COLO829 (cell line): ENCODE measurements at places on chromosomes 6 and 20.
A peak's percentile ranks its signal among the peaks of the same experiment; 100 is the strongest.

DNA sequence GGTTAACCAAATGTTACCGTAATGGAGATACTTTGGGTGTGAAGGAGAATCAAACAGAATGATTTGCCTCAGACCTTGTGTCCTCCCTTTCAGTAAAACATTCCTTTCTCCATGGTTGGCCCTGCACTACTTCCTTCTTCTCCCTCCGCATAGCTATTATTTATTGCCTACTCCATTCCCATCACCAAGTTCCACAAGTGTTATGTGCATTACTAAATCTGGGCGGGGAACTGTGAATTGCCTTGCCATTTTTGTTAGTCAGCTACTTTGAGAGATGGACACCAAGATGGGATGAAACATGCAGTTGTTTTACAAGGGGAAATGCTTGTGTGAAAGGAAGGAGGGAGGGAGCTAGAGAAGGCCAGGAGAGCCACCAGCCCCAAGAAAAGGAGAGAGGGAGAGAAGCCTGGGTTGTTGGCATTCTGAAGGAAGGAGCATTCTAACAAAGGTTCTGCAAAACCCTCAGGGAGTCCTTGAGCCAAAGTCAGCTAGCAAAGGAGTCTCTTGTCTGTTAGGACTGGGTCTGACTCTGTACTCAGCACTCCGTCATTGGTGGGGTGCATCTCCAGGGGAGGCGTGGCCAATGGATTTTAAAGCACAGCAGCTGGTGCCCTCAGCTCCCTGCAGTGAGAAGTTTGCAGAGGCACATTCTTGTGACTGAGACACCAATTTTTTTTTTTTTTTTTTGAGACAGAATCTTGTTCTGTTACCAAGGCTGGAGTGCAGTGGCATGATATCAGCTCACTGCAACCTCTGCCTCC lies 83.6 kb upstream of the CHD6 start:
- DNase-seq: no peak

GRCh38 chr6:31041372-31041974 lies 31.2 kb downstream of the MUC22 start:
- DNase-seq: no peak

GRCh38 chr6:81962198-81962597 lies 209.7 kb upstream of the TENT5A start:
- DNase-seq: no peak

- DNase-seq: no peak
Measured at GRCh38 chr20:49161428-49162152, 26.5 kb downstream of the STAU1 start.

DNA sequence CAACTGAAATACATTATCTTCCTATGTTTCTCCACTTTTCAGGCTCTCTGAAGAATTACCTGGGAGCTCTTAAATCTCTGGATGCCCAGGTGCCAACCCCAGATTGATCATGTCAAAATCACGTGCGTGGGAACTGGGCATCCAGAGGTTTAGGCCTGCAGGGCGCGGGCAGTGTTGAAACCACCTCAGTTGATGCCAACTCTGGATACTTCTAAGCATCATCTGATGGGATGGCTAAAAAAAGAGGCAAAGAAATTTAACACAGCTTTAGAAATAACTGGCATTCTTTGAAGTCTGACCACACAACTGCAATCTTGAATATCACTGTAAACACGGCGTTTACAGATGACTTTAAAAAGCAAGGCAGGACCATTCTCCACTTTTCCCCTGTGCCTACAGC lies 41.9 kb downstream of the PTGIS start:
- DNase-seq: no peak

DNA sequence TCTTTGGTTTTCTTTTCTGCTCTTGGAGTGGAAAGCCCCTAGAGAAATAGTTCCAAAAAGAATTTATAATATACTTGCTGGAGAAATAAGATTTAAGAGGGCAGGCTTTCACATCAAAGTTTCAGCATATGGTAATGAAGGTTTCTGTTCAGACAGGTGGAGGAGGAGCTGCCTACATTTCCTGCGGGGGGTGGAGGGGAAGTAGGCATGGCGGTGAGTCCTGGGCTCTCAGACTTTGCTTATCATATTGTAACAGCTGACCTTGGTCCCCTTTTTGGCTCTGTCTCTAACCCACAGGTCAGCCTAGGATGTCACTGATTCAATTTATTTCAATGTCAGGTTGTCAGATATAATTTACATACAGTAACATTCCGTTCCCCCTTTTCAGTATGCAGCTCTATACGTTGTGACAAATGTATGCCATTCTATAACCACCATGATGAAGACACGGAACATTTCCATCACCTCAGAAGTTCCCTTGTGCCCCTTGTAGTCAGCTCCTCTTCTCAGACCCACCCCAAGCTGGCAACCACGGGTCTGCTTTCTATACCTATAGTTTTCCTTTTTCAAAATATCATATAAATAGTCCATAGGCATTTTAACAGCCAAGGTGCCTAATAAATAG lies 77.6 kb upstream of the GGTLC1 start:
- no peak for DNase-seq

DNA sequence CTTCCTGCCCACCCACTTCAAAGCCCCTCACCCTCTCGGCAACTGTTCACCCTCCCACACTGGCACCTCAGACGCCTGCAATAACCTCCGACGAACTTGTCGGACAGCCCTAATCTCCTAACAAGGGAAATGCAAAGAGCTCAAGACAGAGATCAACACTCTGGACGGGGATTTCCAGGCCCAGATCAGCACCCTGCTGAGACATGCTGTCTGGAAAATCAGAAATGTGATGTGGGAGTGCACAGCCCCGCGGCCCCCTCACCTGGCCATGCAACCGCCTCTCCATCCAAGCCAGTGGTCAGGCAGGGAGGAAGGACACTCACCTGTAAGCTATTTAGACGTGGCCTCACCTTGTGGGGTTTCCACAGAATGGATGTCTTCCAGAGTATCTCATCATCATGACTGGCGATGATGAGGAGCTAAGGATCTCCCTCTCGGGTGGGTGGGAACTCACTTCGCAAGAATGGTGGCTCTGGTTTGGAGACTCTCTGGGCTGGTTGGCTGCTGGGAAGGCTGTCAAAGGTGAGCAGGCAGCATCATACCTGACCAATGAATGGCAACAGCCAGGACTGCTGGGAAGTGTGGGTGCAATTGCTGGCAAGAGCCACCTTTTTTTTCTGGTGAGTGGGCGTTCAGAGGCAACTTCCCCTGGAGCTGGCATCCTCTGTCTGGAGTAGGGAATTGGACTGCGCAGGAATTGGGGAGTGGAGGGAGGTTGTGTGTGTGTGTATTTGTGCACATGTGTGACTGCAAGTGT lies 28.1 kb upstream of the ADTRP start:
- no peak for DNase-seq

- DNase-seq: peak; percentile 61
Measured at GRCh38 chr6:32796848-32797776, 19.7 kb downstream of the HLA-DOB start.

DNA sequence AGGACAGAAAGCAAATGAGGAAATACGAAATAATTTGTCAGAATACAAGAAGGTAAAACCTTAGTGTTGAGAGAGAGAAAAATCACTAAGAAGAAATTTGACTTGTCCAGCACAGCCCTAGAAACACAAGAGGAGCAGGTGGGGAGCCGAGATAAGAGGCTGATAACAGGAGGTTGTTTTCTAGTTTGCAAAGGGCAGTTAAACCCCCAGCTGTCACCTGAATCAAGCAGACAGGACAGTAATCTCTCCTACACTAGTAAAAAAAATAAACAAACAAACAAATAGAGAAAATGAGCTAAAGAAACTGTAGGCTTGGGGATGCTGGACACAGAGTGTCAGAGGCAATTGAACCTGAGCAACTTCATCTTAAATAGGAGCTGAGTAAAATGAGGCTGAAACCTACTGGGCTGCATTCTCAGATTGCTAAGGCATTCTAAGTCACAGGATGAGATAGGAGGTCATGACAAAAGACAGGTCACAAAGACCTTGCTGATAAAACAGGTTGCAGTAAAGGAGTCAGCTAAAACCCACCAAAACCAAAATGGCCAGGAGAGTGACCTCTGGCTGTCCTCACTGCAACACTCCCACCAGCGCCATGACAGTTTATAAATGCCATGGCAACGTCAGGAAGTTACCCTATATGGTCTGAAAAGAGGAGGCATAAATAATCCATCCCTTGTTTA lies 40.4 kb downstream of the FAM184A start:
- no peak for DNase-seq

- no peak for DNase-seq
Measured at GRCh38 chr6:87682310-87682709, 19.7 kb downstream of the AKIRIN2 start.

DNA sequence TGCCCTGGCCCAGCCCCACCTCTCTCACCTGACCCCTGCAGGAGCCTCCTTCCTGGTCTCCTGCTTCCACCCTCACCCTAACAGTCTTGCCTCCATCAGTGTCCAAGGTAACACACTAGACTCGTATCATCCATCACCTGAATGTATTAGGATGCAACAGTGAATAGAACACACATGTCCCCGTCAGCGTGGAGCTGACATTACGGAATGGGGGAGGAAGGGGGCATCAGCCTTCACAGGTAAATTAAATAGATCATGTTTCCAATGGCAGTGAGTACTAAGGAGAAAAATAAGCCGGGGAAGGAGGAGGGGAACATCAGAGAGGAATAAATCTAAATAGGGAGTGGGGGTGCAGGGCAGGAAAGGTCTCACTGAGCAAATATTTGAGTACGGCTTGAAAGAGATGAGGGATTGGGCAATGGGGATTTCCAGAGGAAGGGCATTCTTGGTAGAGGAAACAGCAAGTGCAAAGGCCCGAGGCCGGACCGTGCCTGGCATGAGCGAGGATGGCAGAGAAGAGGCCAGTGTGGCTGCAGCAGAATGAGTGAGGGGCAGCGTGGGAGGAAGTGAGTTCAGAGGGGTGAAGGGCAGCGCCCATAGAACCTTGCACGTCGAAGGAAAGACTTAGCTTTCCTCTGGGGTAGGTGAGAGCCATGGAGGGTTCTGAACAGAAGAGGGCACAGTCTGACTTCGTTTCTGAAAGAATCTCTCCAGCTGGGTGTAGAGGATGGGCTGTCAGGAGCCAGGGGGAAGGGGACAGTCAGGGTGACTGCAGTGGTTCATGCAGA lies 110.1 kb upstream of the PTPN1 start:
- no peak for DNase-seq

- no peak for DNase-seq
Measured at GRCh38 chr6:41818271-41819054, 31.0 kb downstream of the TOMM6 start.

DNA sequence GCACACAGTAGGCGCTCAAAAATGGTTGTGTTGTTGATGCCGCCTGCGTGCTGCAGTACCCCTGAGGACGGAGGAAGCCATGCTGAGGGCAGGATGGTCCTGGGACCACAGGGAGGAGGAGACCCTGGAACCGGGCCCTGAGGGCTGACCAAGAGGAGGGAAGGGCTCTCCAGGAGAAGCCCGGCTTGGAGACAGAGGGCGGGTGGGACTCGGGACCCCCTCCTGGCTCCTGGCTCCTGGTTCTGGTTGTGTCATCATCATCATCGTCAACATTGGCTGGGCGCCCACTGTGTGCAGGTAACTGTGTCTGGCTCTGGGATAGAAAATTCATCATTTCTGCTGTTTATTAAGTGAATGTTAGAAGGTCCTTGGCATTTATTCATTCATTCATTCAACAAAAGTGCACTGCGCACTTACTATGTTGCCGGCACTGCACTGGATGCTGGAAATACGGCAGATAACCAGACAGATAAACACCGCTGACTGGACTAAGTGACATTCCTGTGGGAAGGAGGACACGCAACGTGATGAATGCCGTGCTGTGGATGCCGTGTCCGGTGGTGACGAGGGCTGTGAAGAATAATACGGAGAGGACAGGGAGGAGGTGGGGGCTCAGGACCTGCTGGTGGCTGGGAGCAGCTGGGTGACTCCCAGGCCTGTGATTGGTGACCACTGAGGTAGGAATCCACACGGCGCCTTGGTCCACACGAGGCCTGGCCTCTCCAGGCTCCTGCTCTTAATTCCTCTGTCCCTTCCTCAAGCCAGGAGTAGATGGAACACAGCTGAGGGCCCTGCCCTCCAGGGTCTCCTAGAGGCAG lies 35.3 kb downstream of the SPDEF start:
- no peak for DNase-seq

- no peak for DNase-seq
Measured at GRCh38 chr6:55979526-55979925, 104.1 kb upstream of the BMP5 start.

- peak; percentile 64 for DNase-seq
Measured at GRCh38 chr6:23980965-23981364, 145.1 kb upstream of the NRSN1 start.

DNA sequence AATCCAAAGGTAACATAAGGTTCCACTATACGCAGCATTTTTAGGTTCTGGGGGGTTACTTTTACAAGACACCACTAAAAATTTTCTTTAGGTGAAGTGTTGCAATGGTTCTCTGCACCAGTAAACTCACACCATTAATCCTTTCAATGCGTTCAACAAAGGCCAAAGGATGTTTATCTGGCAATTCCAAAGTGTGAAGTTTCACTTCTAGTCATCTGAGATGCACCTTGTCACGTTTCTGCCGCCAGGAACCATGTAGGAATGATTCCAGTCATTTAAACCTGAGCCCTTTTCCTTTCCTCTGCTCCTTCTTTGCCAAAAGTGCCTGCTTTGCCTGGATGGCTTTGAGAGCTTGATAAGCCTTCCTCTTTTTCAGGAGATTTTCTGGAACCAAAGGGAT lies 54.8 kb downstream of the CD164 start:
- no peak for DNase-seq

- DNase-seq: no peak
Measured at GRCh38 chr20:54268941-54269340, 61.1 kb downstream of the PFDN4 start.

DNA sequence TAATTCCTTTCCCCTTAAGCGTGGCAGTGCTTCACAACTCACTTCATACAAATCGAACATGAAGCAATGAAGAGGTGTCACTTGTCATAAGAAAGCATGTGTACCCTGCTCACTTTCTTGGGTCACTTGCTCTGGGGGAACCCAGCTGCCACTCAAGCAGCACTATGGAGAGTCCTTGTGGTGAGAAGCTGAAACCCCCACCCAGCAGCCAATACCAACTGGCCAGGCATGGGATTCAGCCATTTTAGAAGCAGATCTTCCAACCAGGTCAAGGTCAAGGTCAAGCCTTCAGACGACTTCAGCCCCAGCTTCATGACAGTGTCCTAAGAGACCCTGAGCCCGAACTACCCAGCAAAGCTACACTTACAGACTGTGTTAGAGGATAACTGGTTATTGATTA lies 62.8 kb downstream of the PSMB1 start:
- DNase-seq: no peak

- DNase-seq: no peak
Measured at GRCh38 chr6:33967966-33968724, 164.3 kb upstream of the MLN start.

- peak; percentile 96 for DNase-seq
Measured at GRCh38 chr20:5065879-5066383, 53.8 kb downstream of the PCNA start.

GRCh38 chr6:95698271-95698670 lies 120.9 kb downstream of the MANEA start:
- DNase-seq: no peak

GRCh38 chr6:125714441-125715090 lies 34.9 kb upstream of the HEY2 start:
- no peak for DNase-seq

GRCh38 chr6:44642349-44642748 lies 254.8 kb downstream of the CDC5L start:
- no peak for DNase-seq
